Hypothalamus (tissue), 51 donors: ENCODE measurements at places on chromosomes 16 and 17.
A peak's percentile ranks its signal among the peaks of the same experiment; 100 is the strongest.

- DNase-seq: no peak
These were observed 30.5 kb downstream of the ITGAE start for GRCh38 chr17:3770466-3770865.

GRCh38 chr17:64113006-64113405 lies 16.9 kb downstream of the ERN1 start:
- DNase-seq: no peak

DNA sequence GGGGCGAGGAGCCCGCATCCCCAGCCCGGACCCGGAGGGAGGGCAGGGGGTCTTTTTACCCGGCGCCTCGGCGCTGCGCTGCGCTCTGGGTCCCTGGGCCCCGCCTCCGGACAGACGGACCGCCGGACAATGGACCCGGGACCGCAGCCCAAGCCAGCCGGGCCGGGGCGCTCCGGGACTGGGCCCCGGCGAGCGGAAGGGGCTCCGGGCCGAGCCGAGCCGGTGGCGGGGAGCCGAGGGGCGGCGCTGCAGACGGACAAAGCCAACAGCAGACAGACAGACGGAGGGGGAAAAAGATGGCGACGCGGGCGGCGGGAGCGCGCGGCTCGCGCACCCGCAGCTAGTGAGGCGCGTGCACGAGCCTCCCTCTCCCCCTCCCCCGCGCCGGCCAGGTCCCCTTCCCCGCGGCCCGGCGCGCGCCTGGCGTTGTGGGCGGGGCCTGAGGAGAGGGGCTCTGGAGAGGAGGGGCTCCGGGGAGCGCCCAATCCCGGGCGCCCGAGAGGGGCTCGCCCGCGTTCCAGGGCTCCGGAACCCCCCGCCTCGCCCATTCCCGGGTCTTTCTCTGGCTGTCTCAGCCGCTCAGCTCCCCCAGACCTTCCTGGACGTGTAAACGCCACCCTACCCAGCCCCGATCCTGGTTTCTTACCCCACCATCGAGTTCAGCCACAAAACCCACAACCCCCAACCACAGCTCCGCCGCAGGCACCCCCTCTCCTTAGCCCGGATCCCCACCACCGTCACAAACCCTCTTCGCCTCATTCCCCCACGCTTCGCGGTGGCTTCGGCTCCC lies at the start of gene ZNF821:
Gene ZNF821 (minus strand): TSS at position 334 of the 790 bp plus-strand sequence. CDS start 4,236 bp downstream, outside the sequence.
- DNase-seq: peak; percentile 30

DNA sequence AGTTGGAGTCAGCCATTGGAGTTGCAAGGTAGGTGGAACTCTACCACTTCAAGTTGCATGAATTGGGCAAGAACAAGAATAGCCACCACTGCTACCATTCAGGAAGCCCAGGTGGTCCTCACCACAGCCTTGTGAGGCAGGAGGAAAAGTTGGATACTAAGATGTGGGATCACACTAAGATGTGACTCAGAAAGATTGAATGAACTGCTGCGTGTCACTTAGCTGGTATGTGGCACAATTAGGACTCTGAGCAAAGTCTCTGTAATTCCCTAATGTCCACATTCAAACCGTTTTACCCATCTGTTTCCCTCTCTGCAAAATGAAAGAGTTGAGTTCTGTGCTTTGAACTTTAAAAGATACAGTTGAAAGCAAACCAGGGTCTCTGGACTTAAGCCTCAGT lies 44.7 kb upstream of the HS3ST3A1 start:
- no peak for DNase-seq

- DNase-seq: no peak
These were observed 7.9 kb downstream of the TSNAXIP1 start for GRCh38 chr16:67814567-67814966.

GRCh38 chr17:61420052-61420451 lies 20.4 kb downstream of the TBX2 start:
- DNase-seq: no peak

- DNase-seq: peak; percentile 28
These were observed 220.0 kb downstream of the HAPSTR1 start for GRCh38 chr16:9311303-9311954.

GRCh38 chr16:4087099-4087885 lies 28.9 kb downstream of the ADCY9 start:
- no peak for DNase-seq

DNA sequence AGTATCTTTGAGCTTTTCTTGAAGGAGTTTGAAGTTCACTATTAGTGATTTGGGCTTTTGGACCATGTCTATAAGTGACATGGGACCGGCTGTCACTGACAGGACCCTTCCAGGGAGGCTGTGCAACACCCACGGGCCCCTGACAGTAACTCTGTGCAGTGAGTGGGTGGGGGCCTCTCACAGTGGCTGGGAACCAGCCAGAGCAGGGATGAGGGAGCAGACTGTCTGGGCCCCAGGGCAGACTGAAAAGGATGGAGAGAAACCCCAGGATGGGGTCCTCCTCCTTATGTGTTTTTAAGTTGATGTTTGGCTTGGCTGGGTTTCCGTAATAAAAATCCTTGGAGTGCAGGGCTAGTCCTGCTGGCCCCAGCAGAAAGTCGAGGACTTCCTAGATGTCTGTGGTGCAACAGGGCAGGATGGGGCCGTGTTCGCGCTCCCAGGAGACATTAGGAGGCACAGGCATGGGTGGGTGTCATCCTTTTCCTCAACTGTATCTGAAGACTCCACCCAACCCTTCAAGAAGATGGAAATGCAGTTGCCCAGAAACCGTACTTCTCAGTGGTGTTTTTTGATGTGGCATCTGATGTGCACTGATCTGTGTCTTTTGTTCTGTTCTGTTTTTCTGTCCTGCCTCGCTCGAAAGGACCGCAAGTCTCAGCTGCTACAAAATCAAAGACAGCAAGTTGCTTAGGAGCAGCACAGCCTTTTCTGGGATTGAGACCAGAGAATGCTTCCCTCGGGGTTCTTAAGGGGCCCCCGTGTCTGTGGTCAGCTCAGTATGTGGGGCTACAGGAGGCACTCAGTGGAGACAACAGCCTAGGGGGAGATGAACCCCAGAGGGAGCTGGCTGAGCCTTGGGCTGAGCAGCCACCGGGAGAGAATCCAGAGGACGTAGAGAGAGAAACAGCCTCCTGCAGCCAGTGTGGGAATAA lies 24.2 kb downstream of the PLD6 start:
- DNase-seq: no peak

DNA sequence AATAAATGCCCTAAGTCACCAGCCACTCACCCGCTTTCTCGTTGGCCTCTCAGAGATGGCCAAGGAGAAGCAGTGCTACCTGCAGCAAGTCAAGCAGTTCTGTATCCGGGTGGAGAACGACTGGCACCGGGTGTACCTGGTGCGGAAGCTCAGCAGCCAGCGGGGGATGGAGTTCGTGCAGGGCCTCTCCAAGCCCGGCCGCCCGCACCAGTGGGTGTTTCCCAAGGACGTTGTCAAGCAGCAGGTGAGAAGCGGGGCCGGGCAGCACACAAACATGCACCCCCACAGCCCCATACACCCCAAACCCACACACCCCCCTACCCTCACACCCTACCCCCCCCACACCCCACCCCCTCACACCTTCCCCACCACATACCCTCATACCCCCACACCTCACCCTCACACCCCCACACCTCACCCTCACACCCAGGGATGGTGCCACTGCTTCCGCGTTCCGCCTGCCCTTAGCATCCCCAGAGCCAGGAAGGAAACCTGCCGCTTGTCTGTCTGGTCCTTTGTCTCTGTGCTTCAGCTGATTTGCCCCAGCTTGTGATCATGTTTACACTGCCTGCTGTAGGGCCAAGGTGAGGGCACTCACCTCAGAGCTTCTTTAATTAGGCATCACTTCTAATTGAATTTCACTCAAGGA lies 41.9 kb upstream of the ENDOV start:
- DNase-seq: no peak

DNA sequence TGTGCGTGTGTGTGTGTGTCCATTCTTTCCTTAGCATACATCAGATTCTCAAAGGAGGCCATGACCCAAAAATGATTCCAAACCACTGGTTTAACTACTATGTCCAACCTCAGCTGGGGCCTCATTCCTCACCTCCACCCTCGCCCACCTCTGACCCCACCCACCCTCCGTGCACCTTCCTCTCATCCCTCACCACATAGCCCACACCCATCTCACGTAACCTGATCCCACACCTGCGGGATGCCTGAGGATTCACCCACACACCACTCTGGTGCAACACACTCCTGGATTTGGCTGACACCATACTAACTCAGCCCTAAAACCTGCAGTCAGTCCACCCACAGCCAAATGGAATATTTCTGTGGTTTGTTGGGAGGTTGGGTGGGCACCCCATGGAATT lies 3.3 kb upstream of the CSNK2A2 start:
- no peak for DNase-seq

GRCh38 chr17:82006468-82007227 lies 16.0 kb downstream of the CENPX start:
- no peak for DNase-seq

DNA sequence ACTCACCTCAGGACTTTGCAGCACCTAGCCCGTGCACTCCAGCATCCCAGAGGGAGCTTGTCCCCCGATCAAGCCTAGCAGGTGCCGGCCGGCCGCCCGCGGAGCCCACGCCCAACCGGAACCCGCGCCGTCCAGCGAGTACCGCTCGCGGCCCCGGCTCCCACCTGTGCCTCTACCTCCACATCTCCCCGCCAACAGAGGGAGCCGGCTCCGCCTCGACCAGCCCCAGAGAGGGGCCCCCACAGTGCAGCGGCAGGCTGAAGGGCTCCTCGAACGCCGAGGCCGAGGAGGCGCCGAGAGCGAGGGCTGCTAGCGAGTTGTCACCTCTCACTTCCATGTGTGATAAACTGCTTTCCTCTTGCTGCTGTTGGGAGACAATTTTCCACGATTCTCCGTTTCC lies 41.1 kb upstream of the DHRS7B start:
- no peak for DNase-seq

- DNase-seq: no peak
These were observed 323.0 kb upstream of the TBX2 start for GRCh38 chr17:61076621-61077031.

- DNase-seq: no peak
These were observed 33.4 kb upstream of the GPR139 start for GRCh38 chr16:20107083-20107482.

DNA sequence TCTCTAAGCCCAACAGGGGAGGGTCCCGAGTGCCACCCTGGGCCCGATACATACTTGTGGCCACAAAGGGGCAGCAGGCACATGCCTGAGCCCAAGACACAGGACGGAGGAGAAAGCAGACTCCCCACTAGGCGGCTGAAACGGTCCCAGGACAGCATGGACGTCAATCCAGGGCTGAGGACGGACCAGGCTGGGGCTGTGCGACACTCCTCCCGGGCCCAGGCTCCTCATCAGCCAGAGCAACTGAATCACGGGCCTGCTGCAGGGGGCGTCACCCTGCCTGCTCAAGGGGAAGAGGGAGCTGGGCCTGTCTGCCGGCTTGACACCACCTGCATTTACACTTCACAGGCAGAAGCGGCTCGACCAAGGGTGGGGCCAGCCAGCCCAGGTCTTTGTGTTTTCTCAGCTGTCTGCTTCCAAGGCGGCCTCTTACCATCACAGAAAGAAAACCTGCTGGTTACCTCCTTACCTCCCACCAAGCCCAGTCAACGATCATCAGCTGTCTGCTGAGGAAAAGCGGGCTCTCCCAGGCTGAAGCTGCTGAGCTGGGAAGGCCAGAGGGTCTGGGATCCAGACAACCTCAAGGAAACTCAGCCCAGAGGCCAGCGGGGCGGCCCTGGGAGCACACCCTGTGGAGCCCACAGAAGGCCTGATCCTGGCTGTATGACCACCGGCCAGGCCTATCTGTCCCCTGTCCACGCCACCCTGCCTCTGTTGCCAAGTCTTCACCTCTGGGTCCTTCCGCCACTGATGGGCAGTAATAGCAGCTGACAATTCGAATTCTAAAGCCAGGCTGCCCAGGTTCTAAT lies 26.4 kb downstream of the KIFC3 start:
- DNase-seq: peak; percentile 62

GRCh38 chr17:51373489-51374152 lies 113.3 kb downstream of the UTP18 start:
- no peak for DNase-seq

- no peak for DNase-seq
These were observed 111.4 kb upstream of the MYOCD start for GRCh38 chr17:12554251-12554650.

DNA sequence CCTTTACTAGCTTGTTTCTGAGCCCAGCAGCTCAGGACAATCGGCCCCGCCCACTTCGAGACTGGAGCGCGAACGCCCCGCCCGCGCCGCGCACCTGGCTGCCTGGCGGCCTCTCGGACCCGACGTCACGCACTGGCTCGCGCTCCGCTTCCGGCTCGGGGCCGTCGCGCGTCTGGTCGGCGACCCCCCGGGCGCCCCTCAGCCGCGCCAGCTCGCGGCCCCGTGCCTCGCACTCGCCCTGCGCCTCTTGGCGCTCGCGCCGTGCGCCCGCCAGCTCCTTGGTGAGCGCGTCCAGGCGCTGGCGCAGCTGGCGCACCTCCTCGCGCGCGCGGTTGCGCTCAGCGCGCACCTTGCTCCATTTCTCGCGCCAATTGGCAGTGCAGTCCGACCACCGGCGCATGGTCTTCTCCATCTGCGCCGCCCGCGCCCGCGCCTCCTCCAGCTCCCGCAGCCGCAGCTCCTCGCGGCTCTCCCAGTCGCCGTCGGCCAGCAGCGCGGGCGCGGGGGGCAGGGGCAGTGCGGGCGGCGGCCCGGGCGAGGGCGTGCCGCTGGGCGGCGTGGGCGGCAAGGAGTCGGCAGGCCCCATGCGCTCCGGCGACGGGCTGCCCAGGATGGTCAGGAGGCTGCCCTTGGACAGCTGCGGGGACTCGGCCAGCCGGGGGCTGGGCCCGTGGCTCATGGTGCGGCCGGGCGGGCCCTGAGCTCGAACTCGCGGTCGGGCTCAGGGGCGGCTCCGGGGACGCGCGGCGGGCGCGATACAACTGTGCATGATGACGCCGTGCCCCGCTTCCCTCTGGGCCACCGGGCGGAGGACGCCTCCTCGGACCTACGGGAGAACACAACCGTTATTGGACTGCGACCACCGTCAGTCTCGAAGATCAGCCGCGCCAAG lies 7.6 kb downstream of the CCDC102A start:
- DNase-seq: no peak

GRCh38 chr16:57475711-57476339 lies 10.5 kb downstream of the DOK4 start:
- DNase-seq: no peak
